Endothelial cell of umbilical vein (primary cell): ENCODE measurements at places on chromosomes 1 and 21. TPM values are rescaled to one million over a fixed set of nuclear protein-coding genes. Genes with fewer than 3 reads are reported as not detected.

DNA sequence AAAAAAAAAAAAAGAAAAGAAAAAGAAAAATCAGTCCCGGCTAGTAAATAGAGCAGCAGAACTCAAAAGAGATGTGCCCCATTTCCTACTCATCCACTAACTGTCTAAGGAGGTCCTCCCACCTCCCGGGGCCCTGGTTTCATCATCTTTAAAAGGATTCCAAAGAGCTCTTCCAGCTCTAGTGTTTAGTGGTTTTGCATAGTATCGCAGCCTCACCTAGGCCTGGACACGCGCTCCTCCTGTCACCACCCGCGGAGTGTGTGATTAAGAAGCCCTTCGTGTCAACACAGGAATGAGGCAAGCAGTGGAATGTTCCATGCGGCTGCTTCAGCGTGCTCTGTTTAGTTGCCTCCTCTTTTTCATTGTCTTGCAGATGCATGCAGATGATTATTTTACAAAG, 49.0 kb downstream of the LBR start:
- H3K27me3 ChIP-seq, result no peaks in the 10 kb centered on the region
- H3K27ac ChIP-seq, result no peak overlapping the region
- no peak for DNase-seq
- H3K36me3 ChIP-seq, result no peaks in the 10 kb centered on the region
- H3K4me1 ChIP-seq, result no peaks in the 10 kb centered on the region

DNA sequence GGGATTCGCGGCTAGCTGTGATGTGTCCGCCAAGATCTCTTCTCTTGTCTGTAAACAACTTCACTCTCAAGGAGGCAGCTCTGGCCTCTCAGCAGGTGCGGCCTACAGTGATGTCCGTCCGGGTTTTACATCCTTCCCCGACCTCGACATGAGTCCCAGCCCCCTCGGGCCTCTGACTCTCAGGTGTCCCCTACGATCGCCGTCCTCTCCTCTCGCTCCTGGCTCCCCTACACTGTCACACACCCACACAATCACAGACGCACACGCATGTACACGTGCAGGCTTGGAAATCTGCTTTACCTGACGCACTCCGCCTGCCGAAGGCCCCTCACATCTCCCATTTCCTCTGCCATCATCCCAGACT, 797 bp upstream of the RSPH1 start:
- H3K27me3 ChIP-seq, result peaks cover 2% of the 10 kb centered on the region
- DNase-seq, result no peak
- H3K27ac ChIP-seq, result peak overlapping the region; percentile 14

- DNase-seq, result no peak
- H3K4me1 ChIP-seq, result no peaks in the 10 kb centered on the region
- H3K27ac ChIP-seq, result no peak overlapping the region
These were observed 14.5 kb upstream of the SERTAD4 start for GRCh38 chr1:210218047-210218446.

GRCh38 chr1:7107109-7107830, 322.0 kb downstream of the CAMTA1 start:
- no peaks in the 10 kb centered on the region for H3K36me3 ChIP-seq
- no peak for DNase-seq
- no peak overlapping the region for H3K4me3 ChIP-seq
- no peak overlapping the region for H3K27ac ChIP-seq
- H3K27me3 ChIP-seq, result no peaks in the 10 kb centered on the region
- no peaks in the 10 kb centered on the region for H3K4me1 ChIP-seq

DNA sequence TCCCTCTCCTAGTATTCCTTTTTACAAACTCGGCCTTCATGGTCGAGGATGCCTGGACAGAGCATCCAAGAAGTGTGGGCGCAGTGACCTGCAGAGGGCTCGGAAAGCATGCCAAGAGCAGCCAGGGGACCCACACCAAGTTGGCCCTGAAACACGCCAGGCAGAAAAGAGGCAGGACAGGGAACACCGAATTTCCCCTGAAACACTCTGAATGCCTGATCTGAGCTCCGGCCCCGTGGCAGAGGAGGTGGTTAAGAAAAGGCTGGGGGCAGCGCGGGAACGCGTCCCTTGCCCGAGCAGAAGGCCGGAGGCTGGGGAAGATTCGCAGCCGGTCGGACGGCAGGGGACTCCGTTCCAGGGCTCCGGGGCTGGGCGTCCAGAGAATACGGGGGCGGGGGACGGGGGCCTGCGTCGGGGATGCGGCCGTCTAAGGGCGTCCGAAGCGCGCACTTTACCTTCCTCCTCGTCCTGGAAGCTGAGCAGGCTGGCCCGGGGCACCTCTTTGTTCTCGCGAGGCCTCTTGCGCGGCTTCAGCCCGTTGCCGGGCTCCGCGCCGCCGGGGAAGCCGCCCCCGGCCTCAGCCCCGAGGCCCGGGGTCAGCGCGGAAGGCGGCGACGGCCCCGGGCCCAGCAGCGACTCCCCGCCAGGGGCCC, 558 bp downstream of the PAXBP1 start:
- H3K27ac ChIP-seq, result peak overlapping the region; percentile 78
- H3K27me3 ChIP-seq, result no peaks in the 10 kb centered on the region
- peak; percentile 53 for DNase-seq
- H3K36me3 ChIP-seq, result peaks cover 2% of the 10 kb centered on the region
- peaks cover 28% of the 10 kb centered on the region for H3K4me1 ChIP-seq

DNA sequence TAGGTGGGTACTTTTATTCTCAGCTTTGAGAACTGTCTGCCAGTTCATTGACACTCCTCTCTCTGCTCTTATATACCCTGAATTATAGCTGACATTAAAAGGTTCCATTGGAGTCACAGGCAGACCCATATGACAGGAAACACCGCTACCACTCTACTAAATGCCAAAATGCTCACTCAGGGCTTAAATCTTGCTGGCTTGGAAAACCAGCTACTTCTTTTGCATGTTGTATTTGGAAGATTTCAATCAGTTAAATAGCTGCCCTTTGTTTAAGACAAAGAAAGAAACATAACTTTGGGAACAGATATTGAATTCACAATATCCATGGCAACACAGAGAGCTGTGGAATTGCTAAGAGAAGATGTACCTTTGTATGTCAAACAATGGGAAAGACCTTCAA, 876.5 kb downstream of the USP25 start:
- DNase-seq, result no peak
- H3K4me1 ChIP-seq, result peaks cover 2% of the 10 kb centered on the region
- H3K27ac ChIP-seq, result no peak overlapping the region
- H3K4me3 ChIP-seq, result no peak overlapping the region
- peaks cover 2% of the 10 kb centered on the region for H3K36me3 ChIP-seq

- H3K36me3 ChIP-seq, result no peaks in the 10 kb centered on the region
- no peak for DNase-seq
- peaks cover 36% of the 10 kb centered on the region for H3K4me1 ChIP-seq
- H3K4me3 ChIP-seq, result no peak overlapping the region
- H3K27ac ChIP-seq, result no peak overlapping the region
- no peaks in the 10 kb centered on the region for H3K27me3 ChIP-seq
These were observed 40.4 kb downstream of the SLC9A1 start for GRCh38 chr1:27114546-27114945.

- H3K27ac ChIP-seq, result no peak within 1 kb of the TSS
- no peaks in the 10 kb centered on the region for H3K27me3 ChIP-seq
- no peak for DNase-seq
- no peak within 1 kb of the TSS for H3K4me3 ChIP-seq
These were observed at the start of gene ACOT11 for GRCh38 chr1:54547601-54548388. Gene ACOT11, plus strand, starts transcription at chr1:54548228. Its CDS starts 82 bp downstream, at chr1:54548310.

- no peaks in the 10 kb centered on the region for H3K4me1 ChIP-seq
- no peak for DNase-seq
- H3K27ac ChIP-seq, result no peak overlapping the region
- H3K36me3 ChIP-seq, result peaks cover 2% of the 10 kb centered on the region
- H3K4me3 ChIP-seq, result no peak overlapping the region
These were observed 6.8 kb upstream of the DPH2 start for GRCh38 chr1:43963006-43963405.

DNA sequence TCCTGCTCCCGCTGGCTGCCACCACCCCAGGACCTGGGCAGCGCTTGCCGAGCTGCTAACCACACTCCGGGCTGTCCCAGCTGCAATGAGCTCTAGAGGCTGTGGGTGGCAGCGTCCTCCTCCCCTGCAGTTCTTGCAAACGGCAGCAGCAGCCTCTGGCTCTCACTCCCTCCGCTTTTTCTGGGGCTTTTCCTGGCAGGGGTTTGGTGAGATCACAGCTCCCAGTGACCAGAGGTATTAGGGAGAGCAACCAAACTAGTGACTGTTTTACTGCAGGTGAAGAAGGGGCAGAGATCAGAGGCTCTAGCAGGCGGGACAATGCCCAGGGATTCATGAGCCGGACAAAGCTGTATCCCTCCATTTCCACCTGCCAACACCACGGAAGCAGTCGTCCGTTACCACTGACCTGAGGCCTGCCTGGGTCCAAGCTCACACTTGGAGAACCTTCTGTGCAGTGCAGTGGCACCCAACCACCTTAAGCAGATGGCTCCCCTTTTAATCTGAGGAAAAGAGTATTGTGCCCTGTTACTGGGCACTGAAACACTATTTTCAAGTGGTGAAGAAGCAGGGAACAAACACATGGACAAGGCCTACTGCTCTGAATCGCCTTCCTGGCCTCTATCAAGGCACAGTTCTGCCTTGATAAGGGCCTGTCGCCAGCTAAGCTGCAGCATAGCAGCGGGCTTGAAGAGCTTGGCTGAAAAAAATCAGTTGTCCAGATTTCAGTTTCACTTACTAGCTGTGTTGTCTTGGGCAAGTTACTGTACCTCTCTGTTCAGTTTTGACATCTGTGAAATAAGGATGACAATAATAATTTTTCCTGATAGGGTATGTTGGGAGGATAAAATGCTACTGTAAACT, at the start of gene F5:
Gene F5 (minus strand): TSS at position 87 of the 861 bp plus-strand sequence. CDS start 95 bp downstream, outside the sequence.
- no peaks in the 10 kb centered on the region for H3K36me3 ChIP-seq
- no peak within 1 kb of the TSS for H3K4me3 ChIP-seq
- no peak within 1 kb of the TSS for H3K27ac ChIP-seq
- DNase-seq, result peak; percentile 61
- H3K27me3 ChIP-seq, result no peaks in the 10 kb centered on the region

Gene CTTNBP2NL
- 94.4 and 96.4 TPM in 2 replicates for total RNA-seq

Gene FALEC
- not detected in 2 replicates for total RNA-seq

Gene CELF3
- not detected in 2 replicates for total RNA-seq

Gene AKIRIN1
- 43.4 and 49.3 TPM in 2 replicates for total RNA-seq
